ENCODE measurements at places on chromosomes 6 and 20.

- no peak for DNase-seq
Observed at GRCh38 chr6:25147223-25147622, 132.0 kb upstream of the CARMIL1 start.

DNA sequence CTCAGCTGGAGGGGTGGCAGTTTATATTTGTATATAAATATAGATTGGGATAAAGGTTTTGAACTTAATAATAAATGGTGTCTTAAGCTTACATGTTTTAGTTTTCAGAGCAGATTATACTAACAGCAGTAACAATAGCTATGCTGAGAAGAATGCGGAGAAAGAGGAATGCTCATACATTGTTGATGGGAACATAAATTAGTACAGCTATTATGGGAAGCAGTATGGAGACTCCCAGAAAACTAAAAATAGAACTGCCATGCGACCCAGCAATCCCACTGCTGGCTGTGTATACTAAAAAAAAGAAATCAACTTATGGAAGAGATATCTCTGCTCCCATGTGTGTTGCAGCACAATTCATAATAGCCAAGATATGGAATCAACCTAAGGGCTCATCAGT, 127.9 kb downstream of the BCKDHB start:
- no peak for DNase-seq

DNA sequence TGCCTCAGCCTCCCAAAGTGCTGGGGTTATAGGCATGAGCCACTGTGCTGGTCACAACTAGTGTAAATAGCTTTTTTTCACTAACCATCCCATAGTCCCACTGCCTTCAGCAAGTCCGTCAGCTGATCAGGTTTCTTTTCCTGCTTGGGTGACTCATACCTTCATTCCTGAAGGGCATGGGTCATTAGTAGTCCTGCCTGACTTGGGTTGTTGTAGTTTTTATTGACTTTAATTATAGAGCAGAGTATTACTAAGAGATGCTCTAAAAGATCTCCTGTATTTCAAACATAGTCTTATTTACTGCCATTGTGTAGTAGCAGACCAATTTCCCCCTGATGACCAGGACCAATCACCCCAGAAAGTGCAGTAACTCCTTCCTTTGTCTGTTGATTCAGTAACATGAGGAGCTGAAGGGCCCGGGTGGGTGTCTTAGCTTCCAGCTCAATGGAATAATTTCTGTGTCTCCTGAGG, 25.8 kb downstream of the HLA-C start:
- no peak for DNase-seq

- DNase-seq = no peak
Observed at GRCh38 chr6:146154197-146154596, 125.3 kb downstream of the GRM1 start.

GRCh38 chr6:69729870-69730449, 66.8 kb downstream of the LMBRD1 start:
- DNase-seq = no peak

DNA sequence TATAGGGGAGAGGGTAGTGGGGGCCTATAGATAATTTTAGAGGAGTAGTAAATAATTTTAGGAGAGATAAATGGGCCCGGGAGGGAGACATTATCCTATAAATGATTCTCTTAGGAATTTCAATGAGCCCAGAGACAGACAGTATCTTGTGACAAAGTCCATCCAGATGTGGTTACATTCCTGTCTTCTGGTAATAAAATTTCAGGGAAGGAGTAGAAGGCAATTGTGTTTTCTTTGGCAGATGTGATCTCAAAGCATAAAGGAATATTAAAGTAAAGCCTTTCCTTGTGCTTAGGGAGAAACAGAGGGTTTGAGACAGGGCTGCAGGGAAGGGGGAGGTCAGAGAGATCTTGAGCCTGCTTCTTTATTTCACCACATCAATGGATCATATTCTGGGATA, 979.8 kb upstream of the GJE1 start:
- no peak for DNase-seq

DNA sequence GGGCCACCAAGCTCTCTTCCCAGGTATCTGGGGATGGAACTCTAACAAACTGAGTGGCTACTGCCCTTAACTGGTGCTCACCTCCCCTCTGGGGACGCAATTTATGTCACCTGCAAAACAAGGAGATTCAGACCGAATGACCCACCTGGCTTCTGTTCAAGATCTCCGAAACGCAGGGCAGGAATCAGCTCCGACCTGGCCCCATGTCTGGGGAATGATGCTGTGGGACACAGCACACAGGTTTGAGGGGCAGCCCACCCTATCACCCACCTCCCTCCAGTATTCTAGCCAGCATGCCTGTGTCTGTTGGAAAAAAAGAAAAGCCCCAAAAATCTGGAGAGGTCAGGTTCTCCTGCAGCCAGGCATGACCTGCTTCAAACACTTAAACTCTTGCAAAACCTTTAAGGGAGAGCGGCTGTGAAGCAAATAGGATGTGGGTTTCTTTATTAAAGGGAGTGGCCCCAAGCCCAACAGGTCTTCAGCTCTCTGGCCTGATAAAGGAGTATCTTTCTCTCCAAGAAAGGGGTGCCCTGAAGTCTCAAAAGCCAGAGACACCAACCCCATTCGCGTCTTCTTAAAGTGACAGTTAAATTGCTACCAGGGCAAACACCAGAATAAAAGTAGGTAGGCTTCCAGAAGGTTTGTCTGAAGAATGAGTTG, 6.4 kb downstream of the PREX1 start:
- no peak for DNase-seq

GRCh38 chr6:63176181-63176580, 35.1 kb upstream of the FKBP1C start:
- no peak for DNase-seq

DNA sequence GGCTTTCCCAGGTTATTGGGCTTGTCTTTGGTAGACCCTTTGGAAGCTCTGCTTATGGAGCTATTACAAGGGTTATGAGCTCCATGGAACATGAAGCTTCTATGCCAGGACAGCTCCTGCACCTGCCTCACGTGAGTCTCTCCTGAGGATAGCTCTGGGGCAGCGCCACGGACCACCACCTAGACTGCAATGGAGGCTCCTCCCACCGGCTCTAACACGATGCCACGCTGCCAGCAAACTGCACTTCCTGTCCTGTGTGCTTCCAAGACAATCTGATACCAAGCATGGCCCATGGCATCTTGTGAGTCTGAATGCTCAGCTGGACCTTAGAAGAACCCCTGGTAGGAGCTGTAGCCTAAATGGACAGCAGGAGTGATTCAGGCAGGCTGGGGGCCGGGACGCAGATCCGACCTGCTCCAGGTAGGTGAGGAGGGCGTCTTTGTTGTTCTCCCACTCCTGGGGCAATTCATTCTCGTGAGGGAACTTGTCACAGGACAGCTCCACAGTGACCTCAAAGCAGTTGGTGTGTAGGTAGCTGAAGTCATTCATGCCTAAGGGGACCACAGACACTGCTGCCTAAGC, 5.5 kb downstream of the CPXM1 start:
- DNase-seq = no peak

DNA sequence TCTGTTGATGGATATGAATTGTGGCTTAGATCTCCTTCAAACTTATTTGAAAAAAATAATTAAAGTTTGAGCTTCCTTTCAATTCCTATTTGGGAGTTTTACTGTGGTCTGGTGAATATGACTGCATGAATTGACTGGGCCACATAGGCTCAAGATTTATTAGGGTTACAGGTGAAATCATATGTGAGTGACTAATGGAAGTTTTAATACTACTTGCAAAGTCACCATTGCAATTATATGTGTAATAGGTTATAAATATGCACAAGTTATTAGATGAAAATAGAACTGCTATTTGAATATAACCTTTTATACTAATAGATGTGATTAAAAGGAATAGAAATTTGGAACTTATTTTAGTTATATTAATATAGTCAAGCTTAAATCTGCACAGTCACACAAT, 712.1 kb upstream of the MMS22L start:
- DNase-seq = no peak

GRCh38 chr6:41784581-41785171, 2.8 kb upstream of the TOMM6 start:
- no peak for DNase-seq

DNA sequence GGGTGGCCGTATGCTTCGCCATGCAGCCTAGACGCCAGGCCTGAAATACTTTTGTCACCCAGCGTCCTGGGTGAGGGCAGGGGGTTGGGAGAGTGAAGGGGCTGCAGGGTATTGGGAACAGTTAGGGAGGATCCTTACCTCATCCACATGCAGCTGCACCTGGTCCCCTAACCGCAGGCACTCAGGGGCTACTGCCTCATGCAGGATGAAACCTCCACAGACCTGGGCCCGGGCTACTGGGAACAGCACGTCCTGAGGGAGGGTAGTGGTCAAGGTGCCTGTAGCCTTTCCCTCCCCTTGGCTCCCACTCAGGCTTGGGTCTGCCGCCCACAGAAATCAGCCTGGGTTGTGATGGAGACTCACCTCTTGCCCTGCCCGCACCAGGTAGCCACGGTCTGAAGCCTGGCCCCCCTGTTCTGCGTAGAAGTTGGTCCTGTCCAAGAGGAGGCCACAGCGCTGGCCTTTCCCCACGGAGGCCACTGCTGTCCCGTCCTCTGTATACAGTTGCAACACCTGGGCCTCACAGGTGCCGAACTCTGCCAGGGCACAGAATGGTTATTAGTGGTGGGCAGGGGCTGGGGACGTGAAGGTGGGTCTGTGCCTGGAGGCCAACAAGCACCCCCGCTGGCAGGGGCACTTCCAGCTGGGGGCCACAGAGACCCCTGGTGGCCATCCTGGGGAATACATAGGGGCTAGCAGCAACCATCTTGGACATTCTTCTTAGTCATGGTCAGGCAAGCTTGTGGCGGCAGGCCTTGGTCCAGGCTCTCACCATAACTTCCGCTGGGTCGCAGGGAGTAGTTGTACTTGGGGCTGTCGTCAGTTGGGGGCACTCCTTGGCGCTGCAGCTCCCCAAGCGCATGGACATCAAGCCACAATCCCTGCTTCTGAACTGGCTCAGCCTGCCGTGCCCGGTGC, 8.6 kb downstream of the AARS2 start:
- DNase-seq = peak; percentile 49

DNA sequence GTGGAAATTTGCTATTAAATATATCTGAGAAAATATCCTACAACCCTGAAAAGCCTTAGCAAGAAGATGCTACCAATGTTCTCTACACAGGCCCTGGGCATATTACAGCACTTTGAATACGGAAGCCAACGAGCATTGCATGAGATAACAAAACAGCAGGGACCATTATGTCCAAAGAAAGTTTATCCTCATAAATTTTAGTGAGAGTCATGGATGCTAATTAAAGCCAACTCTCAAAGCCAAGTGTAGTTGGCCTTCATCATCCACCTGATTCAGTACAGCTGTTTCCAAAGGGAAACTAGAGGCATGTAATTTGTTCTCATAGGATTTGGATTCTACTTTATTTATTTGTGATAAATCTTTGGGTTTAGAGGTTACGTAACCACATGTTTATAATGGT, 564.8 kb downstream of the RFPL4B start:
- no peak for DNase-seq

DNA sequence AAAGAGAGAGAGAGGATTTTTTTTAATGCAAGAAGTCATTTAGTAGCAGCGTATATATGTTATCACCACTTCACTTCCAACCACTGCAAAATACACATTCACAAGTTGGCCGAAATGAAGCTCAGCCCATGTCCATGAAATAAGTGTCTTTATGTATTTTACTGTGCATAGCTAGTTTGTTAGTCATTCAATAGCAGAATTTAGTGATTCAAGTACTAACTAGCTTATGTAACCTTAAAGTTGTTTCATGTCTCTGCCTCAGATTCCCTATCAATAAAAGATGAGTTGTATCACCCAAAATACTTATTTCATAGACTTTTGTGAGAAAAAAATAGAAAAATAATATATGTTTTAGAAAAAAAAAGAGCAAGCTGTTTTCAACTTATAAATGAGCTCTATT, 153.7 kb upstream of the PRDM1 start:
- DNase-seq = no peak

DNA sequence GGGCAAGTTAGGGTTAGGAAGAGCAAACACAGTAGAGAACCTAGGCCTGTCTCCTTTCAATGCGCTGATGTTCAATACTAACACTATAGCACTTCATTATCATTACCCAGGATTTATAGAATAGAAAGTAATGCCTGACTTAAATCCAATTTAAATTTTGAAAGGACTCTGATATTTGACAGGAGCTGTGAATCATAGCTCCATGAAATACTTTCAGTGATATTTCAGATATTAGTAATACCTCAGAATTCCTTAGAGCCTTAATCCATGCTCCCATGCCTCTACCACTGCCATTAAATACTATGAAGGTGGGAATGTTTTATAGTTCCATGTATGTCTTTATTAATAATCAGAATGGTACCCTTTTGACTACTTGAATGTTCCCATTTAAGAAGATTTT, 530.2 kb downstream of the BCKDHB start:
- no peak for DNase-seq

DNA sequence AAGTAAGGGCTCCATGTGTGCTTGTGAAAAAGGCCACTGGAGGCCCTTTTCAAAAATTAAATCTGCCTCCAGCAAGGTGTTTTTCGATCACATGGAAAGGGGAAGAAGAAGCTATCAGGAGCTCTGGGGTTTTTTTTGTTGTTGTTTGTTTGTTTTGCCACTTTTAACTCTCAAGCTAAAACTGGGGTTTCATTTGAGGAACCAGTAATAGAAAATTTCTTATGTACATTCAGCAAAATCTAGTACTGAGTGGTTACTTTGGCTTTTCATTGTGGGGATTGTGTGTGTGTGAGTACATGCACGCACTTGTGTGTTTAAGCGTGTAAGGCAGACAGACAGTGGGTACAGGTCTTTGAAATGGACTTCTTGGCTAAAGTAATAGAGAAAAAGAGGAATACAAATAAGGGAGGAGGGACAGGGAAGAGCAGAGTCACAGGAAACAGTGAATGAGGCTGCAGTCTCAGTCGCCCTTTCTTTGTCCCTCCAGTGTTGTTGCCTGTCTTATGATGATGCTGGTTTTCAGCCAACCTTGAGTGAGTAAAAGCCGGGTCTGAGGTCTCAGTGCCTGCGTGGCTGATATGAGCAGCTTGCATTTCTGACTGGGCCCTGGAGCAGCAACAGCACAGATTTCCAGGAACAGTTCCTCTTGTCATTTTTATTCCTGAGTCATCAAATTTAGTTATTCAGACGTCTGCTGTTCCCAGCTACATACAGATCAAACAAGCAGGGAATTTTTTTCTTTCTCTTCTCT, 26.2 kb downstream of the SLC16A10 start:
- no peak for DNase-seq

- DNase-seq = no peak
Observed at GRCh38 chr20:10550204-10551118, 115.4 kb downstream of the SLX4IP start.

GRCh38 chr20:63565021-63565698, 8.9 kb downstream of the HELZ2 start:
- no peak for DNase-seq

DNA sequence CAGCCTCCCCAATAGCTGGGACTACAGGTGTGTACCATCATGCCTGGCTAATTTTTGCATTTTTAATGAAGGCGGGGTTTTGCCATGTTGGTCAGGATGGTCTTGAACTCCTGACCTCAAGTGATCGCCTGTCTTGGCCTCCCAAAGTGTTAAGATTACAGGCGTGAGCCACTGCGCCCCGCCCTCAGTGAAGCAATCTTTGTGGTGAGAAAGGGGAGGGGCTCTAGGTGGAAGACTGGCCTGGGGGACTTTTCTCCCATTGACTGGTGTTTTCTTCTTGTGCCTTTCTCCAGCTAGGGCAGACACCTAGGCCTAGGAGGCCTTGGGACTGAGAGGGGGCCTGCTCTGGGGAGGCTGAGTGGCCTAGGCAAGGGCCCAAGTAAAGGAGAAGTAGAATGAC, 84.1 kb downstream of the DNAAF9 start:
- DNase-seq = no peak

Measured in posterior cingulate gyrus (tissue), 11 donors.